ENCODE measurements at places on chromosomes 13 and 19. TPM values are rescaled to one million over a fixed set of nuclear protein-coding genes. Genes with fewer than 3 reads are reported as not detected.

The TM9SF2 gene
- polyA plus RNA-seq = 59.6 TPM

The C5AR1 gene
- 10.0 TPM for polyA plus RNA-seq

The TMC4 gene
- polyA plus RNA-seq = 0.79 TPM

The OR4F17 gene
- polyA plus RNA-seq = not detected

The ZNF675 gene
- polyA plus RNA-seq = 3.9 TPM

The ZNF497 gene
- 2.2 TPM for polyA plus RNA-seq

The SLC25A41 gene
- polyA plus RNA-seq = not detected

The SPRY2 gene
- 28.5 TPM for polyA plus RNA-seq

The TEX26 gene
- not detected for polyA plus RNA-seq

The ZNF383 gene
- polyA plus RNA-seq = 7.1 TPM

The SIGLEC5 gene
- 0.13 TPM for polyA plus RNA-seq

The DHDH gene
- polyA plus RNA-seq = 0.52 TPM

The PALM gene
- 2.9 TPM for polyA plus RNA-seq

The RNF225 gene
- not detected for polyA plus RNA-seq

The RLN3 gene
- not detected for polyA plus RNA-seq

The IRS2 gene
- polyA plus RNA-seq = 20.5 TPM

The PPP1R13L gene
- polyA plus RNA-seq = 10.6 TPM

The TFDP1 gene
- 40.5 TPM for polyA plus RNA-seq

The SIGLEC14 gene
- not detected for polyA plus RNA-seq

The ZSCAN4 gene
- polyA plus RNA-seq = 0.07 TPM

The SLC10A2 gene
- not detected for polyA plus RNA-seq

The KDM4B gene
- polyA plus RNA-seq = 5.2 TPM

The C19orf38 gene
- 1.0 TPM for polyA plus RNA-seq

The FCER2 gene
- polyA plus RNA-seq = 1.1 TPM

The FCAR gene
- 0.13 TPM for polyA plus RNA-seq

The CEACAM16 gene
- not detected for polyA plus RNA-seq

The ZIK1 gene
- 5.5 TPM for polyA plus RNA-seq

The PSG5 gene
- polyA plus RNA-seq = not detected

The LIM2 gene
- polyA plus RNA-seq = not detected

Data from ovary (tissue), 10 donors.